ENCODE measurements at places on chromosomes 6 and 20. TPM values are rescaled to one million over a fixed set of nuclear protein-coding genes. Genes with fewer than 3 reads are reported as not detected.

RPRD1B gene
- total RNA-seq = 34.2 TPM

PRR18 gene
- total RNA-seq = not detected

XKR7 gene
- total RNA-seq = not detected

BMP6 gene
- total RNA-seq = 6.7 TPM

LINC00237 gene
- not detected for total RNA-seq

PRKN gene
- 10.4 TPM for total RNA-seq

NRSN1 gene
- not detected for total RNA-seq

ULBP3 gene
- total RNA-seq = not detected

PACSIN1 gene
- total RNA-seq = 0.46 TPM

SRSF12 gene
- total RNA-seq = 4.8 TPM

SLC35F1 gene
- total RNA-seq = 0.47 TPM

All from ovary (tissue), 10 donors.